ENCODE measurements at places on chromosomes 13 and 19.

GRCh38 chr19:19034204-19034624 is 811 bp downstream of the ARMC6 start:
- DNase-seq, result peak; percentile 69

DNA sequence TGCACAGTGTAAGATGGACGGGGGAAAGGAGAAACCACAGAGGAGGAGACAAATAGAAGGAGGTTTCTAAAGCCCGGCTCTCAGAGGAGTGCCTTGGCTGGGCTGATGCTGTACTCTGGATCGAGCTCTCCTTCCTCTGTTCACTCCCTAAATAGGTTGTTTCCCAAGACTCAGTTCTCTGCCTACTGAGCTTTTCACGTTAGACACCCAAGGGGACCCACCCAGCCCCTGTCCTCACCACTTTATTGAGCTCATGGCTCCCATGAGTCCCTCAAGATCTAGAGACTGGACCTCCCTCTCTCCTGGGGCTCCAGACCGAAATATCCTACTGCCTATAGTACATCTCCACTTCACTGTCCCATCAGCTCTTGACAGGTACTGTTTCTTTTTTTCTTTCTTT is 38.1 kb upstream of the GPR183 start:
- no peak for DNase-seq

GRCh38 chr13:48818495-48819356 is 157.0 kb upstream of the FNDC3A start:
- DNase-seq, result no peak

DNA sequence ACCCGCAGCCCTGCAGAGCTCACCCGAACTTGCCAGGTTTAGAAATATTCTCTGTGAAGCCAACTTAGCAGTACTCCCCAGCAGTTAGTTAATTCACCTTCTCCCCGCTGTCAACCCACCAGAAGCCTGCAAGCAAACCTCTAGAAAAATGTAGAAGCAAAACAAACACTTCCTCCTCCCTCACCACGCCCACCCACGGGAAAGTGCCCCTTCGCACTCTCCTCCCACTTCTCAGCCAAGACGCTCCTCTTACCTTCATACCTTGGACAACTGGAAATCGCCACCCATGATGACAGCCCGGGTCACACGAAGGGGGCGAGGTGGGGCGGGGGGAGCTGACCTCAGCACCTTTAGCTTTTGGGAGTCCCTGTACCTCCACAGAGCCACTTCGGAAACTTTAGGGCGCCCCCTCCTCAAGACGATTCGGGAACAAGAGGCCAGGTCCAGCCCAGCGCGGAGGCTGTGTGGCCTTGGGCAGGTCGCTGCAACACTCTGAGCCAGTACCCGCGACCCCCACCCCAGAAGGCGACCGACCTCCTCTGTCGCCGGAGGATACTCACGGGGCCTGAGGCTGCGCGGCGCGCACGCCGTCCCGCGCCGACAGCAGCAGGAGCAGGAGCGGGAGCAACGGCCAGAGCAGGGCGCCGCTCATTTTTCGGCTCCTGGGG is 485 bp downstream of the CPAMD8 start:
- no peak for DNase-seq

DNA sequence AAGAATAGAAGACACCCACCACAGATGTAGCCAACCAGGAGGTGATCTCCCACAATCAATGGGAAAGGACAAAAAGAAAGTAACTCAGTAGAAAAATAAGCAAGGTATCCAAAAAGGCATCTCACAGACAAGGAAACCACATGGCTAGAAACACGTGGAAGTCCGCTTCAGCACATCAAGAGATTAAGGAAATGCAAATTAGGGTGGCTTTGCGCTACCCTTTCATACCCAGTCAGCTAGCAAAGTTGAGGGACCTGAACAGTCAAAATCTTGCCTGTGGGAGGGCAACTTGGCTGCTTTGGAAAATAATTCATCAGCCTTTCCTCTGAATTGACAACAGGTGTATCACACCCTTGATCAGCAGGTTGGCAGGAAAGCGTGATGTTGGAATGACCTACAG is 11.6 kb upstream of the UQCR11 start:
- no peak for DNase-seq

GRCh38 chr19:918481-919198 is 1.5 kb downstream of the KISS1R start:
- no peak for DNase-seq

DNA sequence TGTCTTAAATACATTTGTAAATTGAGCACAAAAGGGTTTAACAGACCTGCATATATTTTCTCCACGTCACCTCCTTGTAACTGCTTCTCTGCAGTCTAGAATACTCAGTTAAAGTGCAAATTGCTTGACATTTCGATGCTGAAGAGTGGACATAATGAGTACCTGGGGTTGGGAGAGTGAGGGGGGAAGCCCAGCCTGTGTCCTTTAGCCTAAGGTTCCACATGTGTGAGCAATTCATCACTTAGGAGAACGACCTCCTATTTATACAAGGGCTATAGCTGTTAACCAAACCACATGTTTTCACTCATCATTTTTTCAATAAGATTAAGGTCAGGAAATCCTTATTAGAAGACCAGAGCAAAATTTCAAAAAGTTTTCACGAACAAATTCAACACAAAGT is 29.5 kb downstream of the PCDH9 start:
- no peak for DNase-seq

GRCh38 chr19:1172353-1173158 is 1.5 kb downstream of the SBNO2 start:
- DNase-seq, result no peak

GRCh38 chr13:110044551-110045111 is 258.2 kb upstream of the IRS2 start:
- no peak for DNase-seq

DNA sequence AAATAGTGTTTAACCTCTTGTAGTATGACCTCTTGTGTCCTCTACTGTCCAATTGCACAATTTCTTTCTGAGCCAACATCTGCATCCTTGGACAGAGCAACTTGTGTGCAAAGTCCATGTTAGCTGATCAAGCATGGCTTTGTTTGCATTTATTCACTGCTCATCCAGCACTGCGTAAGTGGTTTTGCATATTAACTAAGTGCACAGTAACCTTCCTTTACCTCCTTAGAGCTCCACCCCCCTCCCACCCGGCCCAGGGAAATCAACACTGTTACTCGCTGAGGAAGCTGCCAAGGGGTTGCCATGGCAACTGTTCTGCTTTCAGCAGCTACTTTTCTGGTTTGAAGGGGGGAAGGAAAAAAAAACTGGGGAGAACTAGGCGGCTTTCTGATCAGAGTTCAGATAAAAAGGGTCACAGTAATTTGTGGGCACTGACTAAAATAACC is 153.5 kb upstream of the KLF12 start:
- no peak for DNase-seq

GRCh38 chr19:7541475-7541824 is 5.9 kb downstream of the PNPLA6 start:
- no peak for DNase-seq

- DNase-seq, result no peak
Observed at GRCh38 chr19:57406516-57407123, 4.3 kb upstream of the ZNF17 start.

DNA sequence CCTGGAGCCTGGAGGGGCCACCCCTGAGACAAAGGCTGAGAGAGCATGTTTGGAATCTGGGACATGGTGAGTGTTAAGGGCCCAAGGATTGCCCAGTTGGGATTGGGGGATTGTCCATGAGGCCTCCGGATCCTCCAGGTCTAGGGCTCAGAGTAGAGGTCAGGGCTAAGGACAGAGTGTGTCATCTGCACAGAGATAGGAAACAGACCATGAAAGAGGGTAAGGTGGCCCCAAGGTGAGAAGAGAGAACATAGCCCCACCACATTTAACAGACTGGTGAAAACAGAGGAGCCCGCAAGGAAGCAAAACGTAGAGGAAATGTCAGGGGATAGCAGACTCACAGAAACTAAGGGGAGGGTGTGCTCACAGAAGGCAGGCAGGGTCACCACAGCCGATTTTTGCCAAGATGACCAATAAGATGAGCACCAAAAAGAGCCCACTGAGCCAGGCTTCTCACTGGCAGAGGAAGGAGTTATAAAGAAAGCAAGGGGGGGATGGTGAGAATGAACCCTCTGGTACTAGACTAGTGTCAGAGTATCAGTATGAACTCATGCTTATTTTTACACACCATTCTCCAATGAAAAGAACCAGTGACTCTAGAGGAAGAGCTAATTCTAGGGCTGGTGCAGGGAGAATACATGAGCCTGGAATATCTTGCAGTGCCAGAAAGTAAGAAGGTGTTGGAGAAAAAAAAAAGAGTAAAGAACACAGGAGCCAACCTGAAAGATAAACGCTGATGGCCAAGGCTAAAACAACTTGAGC is 17.5 kb downstream of the DYRK1B start:
- DNase-seq, result no peak

- DNase-seq, result no peak
Observed at GRCh38 chr19:2666344-2666994, 36.0 kb downstream of the GNG7 start.

GRCh38 chr19:48455171-48455907 is at the start of gene KCNJ14:
TSS of gene KCNJ14 (plus strand) at chr19:48455574. CDS start at chr19:48461725, 6,151 bp downstream.
- DNase-seq, result no peak

GRCh38 chr19:45824531-45825262 is 9.6 kb upstream of the RSPH6A start:
- DNase-seq, result no peak

DNA sequence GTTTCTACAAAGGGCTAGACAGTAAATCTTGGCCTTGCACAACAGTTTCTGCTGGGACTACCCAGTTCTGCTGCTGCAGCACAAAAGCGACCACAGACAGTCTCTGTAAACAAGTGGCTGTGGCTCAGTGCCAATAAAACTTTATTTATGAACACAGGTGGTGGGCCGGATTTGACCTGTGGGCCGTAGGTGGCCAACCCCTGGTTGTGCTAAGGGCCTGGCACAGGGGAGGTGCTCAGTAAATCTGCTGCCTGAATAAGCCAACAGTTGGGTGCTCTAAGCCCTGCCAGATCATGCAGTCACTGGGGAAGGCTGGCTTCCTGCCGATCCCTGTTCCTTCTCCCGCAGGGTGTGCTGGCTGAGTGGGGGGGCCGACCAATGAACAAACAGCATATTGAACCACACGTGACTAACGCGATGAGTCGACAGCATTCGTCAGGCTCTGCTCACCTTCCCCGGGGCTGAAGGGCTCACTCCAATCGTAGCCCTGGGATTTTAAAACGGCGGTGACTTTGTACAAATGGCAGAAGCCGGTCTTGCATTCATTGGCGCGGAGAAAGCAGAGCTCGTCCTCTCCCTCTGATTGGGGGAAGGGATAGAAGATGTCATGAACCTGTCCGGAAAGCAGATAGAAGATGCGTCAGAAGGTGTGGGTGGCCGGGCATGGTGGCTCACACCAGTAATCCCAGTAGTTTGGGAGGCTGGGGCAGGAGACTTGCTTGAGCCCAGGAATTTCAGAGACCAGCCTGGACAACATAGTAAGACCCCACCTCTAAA is 24.3 kb upstream of the MYDGF start:
- peak; percentile 100 for DNase-seq

DNA sequence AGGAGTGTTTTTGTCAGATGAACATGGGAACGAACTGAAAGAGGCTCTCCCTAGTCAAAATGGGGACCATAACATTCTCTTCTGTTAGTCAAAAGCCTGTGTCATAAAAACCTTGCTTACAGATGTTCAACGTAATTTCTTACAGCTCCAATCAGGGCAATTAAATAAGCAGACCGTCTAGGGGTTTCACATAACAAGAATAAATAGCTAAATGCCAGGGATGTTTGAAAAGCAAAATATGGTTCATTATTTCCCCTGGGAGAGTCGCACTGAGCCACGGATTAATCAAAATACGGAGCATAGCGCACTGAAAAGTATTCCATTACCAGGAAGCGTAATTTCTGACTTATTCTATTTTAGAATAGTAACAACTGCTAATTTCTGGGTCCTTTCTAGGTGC is 63.7 kb upstream of the MRI1 start:
- DNase-seq, result no peak

- no peak for DNase-seq
Observed at GRCh38 chr13:44421853-44422525, 48.4 kb downstream of the SERP2 start.

- no peak for DNase-seq
Observed at GRCh38 chr19:39438270-39438934, 2.7 kb upstream of the RPS16 start.

DNA sequence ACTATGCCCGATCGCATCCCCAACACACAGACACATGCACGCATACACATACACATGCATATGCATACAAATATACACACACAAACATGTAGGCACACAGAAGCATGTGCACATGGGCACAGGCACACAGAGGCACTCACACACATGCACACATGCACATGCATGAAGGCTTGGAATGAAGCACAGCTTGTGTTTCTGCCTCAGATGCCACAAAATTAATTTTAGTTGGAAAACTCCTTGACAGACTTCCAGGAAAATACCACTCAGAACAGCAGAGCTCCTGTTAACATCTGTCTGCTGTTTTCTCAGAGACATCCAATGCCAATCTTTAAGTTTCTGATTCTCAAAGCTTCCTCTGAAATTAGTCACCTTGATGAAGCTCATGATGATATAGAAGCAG is 532.7 kb downstream of the RFC3 start:
- DNase-seq, result no peak

- DNase-seq, result no peak
Observed at GRCh38 chr19:17281391-17282304, at the start of gene ANKLE1. TSS of gene ANKLE1 (plus strand) at chr19:17281901. CDS start at chr19:17281921, 20 bp downstream.

DNA sequence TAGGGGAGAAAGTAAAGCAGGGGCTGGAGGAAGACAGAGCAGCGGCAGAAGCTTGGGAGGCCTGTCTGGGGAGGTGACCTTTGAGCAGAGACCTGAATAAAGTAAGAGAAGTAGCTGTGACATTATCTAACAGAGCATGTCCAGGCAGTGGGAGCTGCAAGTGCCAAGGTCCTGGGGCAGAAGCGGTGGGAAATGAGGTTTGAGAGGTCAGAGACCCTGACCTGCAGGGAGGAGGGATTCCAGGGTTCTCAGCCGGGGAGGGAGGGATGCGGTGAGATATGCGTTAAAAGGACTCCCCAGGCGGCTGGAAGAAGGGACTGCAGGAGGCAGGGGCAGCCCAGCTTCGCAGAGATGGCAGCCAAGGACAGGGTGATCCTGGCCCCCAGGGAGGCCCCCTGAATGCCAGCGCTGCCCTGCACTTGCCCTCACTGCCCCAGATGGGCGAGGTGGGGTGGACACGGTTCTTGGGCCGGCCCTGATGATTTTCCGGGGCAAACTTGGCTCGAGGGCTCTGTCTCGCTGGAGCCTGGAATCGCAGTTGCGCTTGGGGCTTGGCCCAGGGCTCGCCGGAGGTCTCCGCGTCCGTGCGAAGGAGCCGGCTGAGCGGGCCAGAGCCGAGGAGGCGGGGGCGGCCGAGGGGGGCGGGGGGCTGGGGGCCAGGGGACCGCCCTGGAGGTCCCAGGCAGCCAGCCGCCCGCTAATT is 3.2 kb downstream of the CRLF1 start:
- no peak for DNase-seq

Measured in LNCaP clone FGC (cell line).